Activated CD8-positive, alpha-beta memory T cell treated with anti-CD3 and anti-CD28 coated beads, Interleukin-2, amount 10 ng/mL, durations not matched to agents 7 days and 5 days (primary cell): ENCODE measurements at places on chromosomes 4 and X. TPM values are rescaled to one million over a fixed set of nuclear protein-coding genes. Genes with fewer than 3 reads are reported as not detected.

DNA sequence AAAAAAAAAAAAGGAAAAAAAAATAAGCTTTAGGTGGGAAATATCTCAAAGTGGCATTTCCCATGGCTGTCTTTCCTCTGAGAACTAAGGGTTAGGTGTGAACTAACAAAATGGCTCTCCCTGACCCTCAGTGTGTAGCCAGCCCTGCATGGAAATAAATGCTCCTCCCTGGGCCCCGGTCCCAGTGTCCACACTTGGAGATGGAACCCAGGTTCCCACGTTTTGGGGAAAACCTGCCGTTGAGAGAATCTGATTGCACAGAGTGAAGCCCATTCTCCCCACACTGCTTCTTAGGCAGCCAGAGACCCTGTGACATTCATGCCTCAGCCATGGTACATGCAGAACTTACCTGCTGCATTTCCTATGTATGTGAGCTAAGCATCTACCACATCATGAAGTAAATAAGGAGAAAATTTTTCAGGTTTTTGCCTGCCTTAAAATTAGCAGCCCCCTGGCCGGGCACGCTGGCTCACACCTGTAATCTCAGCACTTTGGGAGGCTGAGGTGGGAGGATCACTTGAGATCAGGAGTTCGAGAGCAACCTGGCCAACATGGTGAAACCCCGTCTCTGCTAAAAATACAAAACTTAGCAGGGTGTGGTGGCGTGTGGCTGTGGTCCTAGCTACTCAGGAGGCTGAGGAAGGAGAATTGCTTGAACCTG is 34.5 kb downstream of the HTT-AS start:
- no peak for DNase-seq

GRCh38 chr4:85370400-85371032 is 104.4 kb upstream of the ARHGAP24 start:
- no peak for DNase-seq

- no peak for DNase-seq
These were observed 245.9 kb downstream of the HS3ST1 start for GRCh38 chr4:11182586-11183355.

DNA sequence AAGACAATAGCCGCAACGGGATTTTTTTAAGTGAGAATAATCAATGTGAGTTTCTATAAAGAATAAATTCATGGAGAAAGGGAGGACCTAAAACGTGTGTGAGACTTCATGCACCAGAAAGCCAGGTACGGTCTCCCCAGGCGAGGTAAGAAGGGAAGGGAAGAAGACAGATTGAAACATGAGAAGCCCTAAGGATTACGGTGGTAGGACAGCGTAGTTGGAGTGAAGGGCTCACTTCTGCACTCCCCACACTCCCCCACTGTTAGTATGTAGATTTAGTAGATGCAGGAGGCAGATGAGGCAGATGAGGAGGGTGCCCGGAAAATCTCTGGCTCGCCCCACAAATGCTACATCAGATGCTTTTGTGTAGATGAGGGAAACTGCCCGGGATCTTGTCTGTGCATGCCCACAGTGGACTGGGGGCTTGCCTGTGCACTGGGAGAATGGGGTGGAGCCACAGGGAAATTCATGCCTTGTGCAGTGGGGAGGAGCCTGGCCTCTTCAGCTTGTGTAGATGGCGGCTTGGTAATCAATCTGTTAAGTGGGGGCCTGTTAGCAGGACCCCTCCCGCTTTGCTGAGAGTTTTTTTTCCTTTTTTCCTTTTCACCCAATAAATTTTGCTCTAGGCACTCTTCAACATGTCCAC is 1544.5 kb upstream of the TENM3 start:
- DNase-seq, result no peak

- DNase-seq, result no peak
These were observed 142.0 kb downstream of the SLC10A7 start for GRCh38 chr4:146379744-146380143.

DNA sequence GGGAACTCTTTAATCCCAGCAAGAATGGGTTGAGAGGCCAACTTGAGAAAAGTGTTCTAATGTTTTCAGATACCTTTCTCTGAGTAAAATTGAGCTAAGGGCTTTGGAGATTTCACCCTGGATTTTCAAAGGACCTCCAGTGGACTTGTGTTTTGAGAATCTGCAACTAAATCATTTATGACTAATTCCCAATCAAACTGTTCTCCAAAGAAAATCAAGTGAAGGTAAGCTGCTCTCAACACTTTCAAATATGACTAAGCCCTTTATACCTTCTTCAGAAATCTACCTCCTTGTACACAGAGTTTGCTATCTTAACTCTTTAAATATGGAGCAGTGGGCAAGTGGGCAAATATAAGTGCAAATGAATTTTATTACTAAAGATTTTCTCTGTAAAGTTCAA is 392.9 kb downstream of the PDGFC start:
- DNase-seq, result no peak

DNA sequence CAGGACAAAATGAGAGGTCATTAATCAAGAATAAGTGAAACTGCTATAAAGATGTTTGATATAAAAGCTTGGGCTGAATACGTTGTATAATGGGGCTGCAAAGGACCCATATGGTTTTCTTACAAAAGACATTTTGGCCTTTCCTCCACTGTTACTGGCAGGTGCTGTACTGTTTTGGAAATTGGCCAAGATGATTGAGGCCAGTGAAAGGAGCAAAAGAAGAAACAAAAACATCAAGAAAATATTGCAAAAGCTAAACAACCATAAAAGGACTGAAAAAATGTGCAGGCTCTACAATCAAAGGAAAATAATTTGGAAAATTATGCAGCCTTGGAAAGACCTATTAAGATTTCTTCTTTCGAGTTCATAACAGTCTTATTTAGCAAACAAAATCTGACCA is 222.2 kb upstream of the PPP1R2C start:
- DNase-seq, result no peak

DNA sequence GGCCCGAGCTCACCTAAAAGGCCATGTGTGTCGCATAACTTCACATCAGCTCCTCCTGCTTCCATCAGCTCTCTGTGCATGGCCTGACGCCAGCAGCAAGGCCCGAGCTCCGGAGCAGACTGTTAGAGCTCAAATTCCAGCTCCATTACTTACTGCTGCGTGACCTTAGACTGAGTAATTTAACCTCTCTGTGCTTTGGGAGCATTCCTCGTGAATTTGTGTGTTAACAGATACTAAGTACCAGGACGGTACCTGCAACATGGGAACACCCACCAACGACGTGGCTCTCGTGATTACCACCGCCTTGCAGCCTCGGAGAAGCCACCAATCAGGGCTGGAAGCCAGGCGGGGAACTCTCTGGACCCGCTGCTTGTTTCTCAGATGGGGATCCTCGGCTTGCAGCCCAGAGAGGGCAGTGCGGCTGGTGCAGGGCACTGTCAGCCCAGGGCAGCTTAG is 12.9 kb downstream of the LETM1 start:
- DNase-seq, result no peak

- no peak for DNase-seq
These were observed 196.5 kb downstream of the SMIM20 start for GRCh38 chr4:26110493-26110892.

GRCh38 chr4:81021981-81022380 is 8.5 kb upstream of the BMP3 start:
- DNase-seq, result no peak

- no peak for DNase-seq
These were observed 2.7 kb downstream of the RASL11B start for GRCh38 chr4:52864793-52865192.

- DNase-seq, result no peak
These were observed 498.1 kb upstream of the FSTL5 start for GRCh38 chr4:162661913-162662312.

GRCh38 chrX:151793886-151794285 is 59.3 kb downstream of the CNGA2 start:
- DNase-seq, result no peak

DNA sequence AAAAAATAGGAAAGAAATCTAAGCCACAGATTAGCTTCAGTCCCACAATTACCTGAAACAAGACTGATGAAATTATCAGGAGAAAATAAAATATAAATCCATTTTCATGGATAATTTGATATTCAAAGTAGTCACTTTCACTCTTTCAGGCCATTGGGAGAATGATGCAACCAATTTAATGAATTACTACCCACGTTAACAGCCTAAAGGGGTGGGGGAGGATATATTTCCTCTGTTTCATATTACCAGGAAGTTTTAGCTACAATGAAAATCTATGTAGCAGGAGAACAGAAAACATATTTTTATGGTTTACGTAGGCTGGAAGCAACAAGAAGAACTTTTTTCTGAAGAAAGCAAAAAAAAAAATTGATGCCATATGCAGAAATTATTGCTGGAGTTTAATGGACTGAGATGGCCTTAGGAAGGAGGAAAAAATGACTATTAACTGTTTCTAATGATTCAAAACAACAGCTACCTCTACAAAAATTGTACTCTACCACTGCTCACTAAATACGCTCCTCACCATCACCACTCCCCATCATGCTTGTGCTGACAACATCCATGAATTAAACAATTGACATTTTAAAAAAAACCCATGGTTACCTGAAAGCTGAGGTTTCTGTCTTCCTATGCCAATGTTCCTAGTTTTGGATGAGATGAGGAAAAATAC is 100.9 kb downstream of the CXXC4 start:
- no peak for DNase-seq

- DNase-seq, result no peak
These were observed 41.4 kb downstream of the PABPC4L start for GRCh38 chr4:134160211-134160610.

GRCh38 chrX:129472116-129472515 is 51.2 kb downstream of the SMARCA1 start:
- DNase-seq, result no peak

- DNase-seq, result no peak
These were observed 40.9 kb downstream of the IL1RAPL1 start for GRCh38 chrX:28628120-28628519.

DNA sequence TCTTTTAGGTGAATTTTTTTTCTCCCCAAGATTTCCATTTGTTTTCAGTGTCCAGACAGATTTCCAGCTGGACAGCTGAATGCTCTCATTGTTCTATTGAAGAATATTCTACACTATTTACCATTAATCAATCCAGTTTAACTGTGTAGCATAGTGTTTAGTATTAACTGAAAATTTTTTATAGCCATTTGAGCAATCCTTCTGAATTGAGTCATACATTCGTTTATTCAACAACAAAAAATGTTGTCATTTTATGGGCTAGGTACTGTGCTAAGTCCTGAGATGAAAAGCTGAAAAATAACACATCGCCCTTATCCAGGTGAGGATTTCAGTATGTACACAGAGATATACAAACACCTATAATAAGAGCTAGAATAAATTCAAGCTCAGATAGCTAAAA is 223.3 kb downstream of the COL25A1 start:
- no peak for DNase-seq

DNA sequence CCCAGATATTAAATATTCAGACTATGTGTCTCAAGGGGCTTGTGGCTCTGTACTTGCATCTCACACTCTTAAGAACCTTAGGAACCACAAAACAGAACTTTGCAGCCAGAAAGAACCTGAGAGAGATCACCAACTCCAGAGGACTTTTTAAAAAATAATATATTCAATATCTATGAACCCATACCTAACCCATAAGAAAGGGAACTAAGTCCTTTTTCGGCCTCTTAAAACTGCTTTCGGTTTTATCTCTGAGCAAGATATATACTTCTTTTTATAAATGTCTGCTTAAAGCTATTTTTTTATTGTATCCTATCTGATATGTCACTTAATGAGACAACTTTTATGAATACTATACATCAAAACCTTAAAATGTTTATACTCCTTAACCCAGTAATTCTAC is 10.9 kb downstream of the SMARCA1 start:
- DNase-seq, result no peak

DNA sequence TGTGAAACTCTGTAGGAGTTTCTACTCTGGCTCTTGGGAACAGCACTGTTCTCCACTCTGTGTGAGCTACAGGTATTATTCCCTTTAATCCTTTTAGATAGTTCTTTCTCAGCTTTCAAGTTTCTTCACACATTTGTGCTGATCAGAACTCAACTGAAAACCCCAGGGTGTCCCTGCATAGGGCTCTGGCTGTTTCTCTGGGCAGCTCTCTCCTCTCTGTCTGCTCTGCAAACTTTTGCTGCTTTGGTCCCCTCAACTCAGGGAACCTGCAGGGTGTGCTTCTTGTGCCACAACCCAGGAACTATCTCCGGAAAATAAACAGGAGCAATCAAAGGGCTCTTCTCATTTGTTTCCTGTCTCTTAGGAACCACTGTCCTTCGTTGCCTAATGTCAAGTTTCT is 196.6 kb upstream of the GABRA2 start:
- DNase-seq, result no peak

GRCh38 chr4:25007598-25007997 is 23.1 kb downstream of the LGI2 start:
- DNase-seq, result no peak

- peak; percentile 75 for DNase-seq
These were observed 32.9 kb downstream of the USP9X start for GRCh38 chrX:41118156-41118555.

DNA sequence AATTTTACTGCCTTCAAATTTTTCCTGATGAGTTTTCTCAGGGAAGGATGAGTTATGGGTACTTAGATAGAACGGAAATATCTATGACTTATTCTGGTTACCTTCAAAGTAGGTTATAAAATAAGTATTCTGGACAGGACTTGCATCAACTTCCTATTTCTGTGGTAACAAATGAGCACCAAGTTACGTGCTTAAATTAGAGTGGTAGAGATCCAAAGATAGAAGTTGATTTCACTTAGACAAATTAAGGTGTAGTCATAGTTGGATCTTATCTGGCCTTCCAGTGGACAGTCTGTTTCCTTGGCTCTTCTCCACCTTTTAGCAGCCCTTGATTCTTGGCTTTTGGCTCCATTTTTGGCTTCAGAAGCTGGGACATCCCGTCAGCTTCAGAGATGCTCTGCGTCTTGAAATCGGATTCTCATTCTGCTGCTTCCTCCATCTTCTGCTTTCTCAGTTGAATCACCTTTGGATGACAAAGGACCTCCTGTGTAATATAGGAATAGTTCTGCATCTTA is 109.9 kb downstream of the ZNF518B start:
- DNase-seq, result no peak

- DNase-seq, result no peak
These were observed 11.4 kb downstream of the WDFY3 start for GRCh38 chr4:84954982-84955567.

JCHAIN gene
- total RNA-seq, result not detected

HELT gene
- total RNA-seq, result not detected

TRIML2 gene
- total RNA-seq, result not detected

SSX3 gene
- total RNA-seq, result not detected

SNCA gene
- total RNA-seq, result 2.0 TPM

GPR119 gene
- total RNA-seq, result not detected

CNGA1 gene
- not detected for total RNA-seq

DGAT2L6 gene
- not detected for total RNA-seq

PHOX2B gene
- not detected for total RNA-seq

PLAC1 gene
- total RNA-seq, result not detected
